ENCODE measurements at places on chromosomes 6 and 20.

DNA sequence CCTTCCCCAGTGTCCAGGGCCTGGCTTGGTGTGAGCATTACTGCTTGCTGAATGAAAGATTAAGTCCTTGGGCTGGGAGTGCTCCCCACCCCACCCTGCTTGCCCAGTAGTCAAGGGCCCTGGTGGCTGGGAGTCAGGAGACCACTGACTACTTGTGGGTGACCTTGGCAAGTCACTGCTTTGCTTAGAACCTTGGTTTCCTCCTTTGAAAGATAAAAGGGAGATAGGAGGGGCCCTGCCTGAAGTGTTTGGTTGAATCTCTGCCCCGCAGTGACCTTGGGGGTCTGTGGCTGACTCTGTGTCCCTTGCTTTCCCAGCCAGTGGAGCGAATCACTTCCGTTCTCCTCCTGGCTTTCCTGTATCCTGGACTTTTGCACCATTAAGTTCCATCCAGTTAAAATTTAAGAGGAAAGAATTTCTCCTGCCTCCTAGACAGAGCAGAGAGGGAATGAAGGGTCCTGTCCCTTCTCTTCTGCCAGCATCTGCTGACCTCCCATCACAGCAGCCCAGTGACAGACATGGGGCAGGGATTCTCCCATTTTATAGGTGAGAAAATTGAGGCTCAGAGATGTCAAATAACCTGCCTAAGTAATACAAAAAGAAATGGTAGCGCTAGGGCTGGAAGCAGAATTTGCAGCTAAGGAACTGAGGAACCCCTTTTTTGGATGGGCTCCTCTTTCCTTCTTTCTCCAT is 3.5 kb upstream of the EPB41L1 start:
- no peak for DNase-seq

DNA sequence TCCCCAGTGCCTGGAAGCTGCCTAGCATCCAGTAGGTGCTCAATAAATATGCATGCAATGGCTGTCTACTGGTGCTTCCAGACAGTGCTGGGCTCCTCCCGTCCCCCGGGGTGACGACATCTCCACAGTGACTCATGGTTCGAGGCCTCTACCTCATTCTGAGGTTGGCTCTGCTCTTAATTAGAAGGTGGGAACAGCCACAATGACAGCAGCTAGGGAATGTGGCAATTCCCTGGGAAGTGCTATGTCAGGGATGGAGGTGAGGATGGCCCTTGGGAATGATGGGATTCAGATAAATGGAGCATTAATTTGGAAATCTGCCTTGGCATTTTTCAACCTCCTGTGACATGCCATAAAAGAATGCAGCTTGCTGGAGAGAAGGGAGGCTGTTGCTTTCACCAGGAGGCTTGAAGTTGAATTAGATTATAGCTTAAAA is 43.5 kb upstream of the NFATC2 start:
- DNase-seq = no peak

GRCh38 chr6:3804964-3805363 is 44.2 kb upstream of the FAM50B start:
- no peak for DNase-seq

GRCh38 chr6:116387374-116387773 is 16.6 kb downstream of the DSE start:
- DNase-seq = no peak

DNA sequence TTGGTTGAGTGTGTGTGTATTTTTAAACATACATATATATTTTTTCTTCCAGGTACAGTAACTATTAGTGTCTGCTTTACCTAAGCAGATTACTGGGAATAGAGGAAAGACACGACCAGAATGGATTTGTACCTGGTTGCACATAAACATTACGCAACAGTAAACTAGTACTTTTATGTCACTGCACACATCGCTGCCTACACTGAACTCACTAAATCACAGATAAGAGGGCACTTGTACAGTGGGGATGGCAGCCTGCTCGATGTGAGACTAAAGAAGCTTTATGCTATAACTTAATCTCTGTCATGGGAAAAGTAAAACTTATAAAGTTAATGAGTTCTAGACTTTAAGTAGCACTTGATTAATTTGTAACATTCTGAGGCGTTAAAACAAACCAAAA is 89.5 kb upstream of the SIM1 start:
- no peak for DNase-seq

DNA sequence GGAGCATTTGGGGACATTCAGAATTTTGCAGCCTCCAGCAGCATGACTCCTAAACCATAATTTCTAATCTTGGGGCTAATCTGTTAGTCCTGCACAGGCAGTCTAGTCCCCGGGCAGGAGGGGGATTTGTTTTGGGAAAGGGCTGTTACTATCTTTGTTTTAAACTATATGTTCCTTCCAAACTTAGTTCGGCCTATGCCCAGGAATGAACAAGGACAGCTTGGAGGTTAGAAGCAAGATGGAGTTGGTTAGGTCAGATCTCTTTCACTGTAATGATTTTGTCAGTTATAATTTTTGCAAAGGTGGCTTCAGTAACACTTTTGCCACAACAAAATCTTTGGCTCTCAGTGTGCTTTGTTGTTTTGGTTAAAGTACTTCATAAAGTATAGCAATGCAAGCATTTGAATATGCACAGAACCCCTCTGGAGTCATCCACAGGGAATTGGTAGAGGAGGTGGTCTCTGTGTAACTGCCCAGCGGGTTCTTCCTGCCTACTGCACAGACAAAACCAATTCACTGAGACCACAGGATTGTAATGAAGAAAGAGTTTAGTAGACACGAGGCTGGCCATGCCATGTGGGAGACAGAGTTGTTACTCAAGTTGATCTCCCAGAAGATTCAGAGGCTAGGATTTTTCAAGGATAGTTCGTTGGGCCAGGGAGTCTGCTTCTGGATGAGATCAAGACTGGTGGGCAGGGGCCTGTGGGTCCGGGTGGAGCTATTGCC is 224.1 kb upstream of the MYLIP start:
- DNase-seq = no peak

DNA sequence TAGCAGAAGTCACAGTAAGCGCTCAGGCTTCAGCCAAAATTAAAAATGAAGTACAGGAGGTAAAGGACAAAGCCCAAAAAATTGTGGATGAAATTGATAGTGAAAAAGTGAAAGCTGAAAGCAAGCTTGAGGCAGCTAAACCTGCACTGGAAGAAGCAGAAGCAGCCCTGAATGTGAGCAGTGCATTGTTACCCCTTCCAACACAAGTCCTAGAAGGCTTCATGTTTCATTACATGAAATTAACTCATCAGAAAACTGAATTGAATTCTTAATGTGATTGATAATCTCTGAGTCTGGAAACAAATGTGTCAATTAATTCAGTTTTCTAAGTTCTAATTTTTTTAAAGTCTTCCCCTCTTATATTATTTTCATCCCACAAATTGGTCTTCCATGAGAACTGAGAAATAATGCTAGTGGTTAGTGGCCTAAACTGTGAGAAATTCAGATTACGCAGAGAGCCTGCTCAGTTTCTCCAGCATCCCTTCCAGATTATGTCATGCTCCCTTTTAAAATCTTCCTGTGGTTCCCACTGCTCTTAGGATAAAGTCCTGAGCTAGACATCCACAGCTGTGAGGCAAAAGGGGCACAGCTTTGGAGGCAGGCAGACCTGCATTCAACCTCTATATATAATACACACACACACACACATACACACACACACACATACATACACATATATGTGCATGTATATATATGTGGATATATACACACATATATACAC is 133.2 kb upstream of the GLP1R start:
- no peak for DNase-seq

Measured in activated CD8-positive, alpha-beta memory T cell treated with anti-CD3 and anti-CD28 coated beads for 48 hours (primary cell).